ENCODE measurements at places on chromosomes 2 and 18. TPM values are rescaled to one million over a fixed set of nuclear protein-coding genes. Genes with fewer than 3 reads are reported as not detected.

- H3K27ac ChIP-seq = no peak overlapping the region
- no peaks in the 10 kb centered on the region for H3K27me3 ChIP-seq
- H3K4me3 ChIP-seq = no peak overlapping the region
These were observed 60.4 kb upstream of the SEC11C start for GRCh38 chr18:59079264-59079663.

- no peak overlapping the region for H3K4me3 ChIP-seq
- H3K4me1 ChIP-seq = 0 out of 2 replicates have a peak, but pooled peaks cover 3% of the 10 kb centered on the region
- DNase-seq = no peak
- no peaks in the 10 kb centered on the region for H3K27me3 ChIP-seq
These were observed 132.9 kb downstream of the GAREM1 start for GRCh38 chr18:32337821-32338220.

DNA sequence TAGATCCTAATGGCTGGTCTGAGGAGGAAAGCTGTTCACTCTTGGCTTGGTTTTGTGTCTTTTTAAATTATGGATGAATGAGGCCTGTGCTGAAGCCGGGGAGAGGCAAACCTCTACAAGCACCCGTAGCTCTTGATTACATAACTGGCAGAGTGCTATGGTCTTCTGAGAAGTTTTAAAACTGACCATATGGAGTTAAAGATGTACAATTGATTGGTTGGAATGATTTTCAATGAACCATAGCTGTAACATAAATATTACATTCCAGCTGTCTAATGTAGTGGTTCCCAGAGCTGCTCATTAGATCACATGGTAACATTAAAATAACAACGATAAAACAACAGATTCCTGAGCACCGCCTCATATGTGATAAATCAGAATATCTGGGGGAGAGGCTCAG, 71.1 kb upstream of the MAP4K3 start:
- no peak overlapping the region for H3K27ac ChIP-seq
- H3K27me3 ChIP-seq = no peaks in the 10 kb centered on the region
- H3K4me1 ChIP-seq = peaks cover 22% of the 10 kb centered on the region
- no peak overlapping the region for H3K4me3 ChIP-seq

- H3K36me3 ChIP-seq = no peaks in the 10 kb centered on the region
- no peak overlapping the region for H3K27ac ChIP-seq
- H3K4me3 ChIP-seq = no peak overlapping the region
- no peaks in the 10 kb centered on the region for H3K4me1 ChIP-seq
- no peak for DNase-seq
These were observed 43.1 kb downstream of the TNS1 start for GRCh38 chr2:217959723-217960122.

DNA sequence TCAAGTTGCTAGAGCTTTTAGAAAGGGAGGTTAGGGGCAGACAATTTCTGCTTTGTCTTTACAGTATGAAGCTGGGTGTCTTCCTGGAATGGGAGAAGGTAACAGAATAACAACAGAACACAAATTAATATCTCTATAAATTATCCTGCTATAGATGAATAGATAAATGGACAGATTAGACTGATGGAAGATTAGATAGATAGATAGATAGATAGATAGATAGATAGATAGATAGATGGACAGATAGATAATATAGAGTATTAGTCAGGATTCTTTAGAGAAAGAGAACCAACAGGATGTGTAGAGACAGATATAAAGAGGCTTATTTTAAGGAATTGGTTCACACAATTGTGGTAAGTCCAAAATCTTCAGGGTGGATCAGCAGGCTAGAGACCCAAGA, 302.2 kb downstream of the BCL11A start:
- no peak for DNase-seq
- H3K4me3 ChIP-seq = no peak overlapping the region
- no peak overlapping the region for H3K27ac ChIP-seq
- no peaks in the 10 kb centered on the region for H3K27me3 ChIP-seq

DNA sequence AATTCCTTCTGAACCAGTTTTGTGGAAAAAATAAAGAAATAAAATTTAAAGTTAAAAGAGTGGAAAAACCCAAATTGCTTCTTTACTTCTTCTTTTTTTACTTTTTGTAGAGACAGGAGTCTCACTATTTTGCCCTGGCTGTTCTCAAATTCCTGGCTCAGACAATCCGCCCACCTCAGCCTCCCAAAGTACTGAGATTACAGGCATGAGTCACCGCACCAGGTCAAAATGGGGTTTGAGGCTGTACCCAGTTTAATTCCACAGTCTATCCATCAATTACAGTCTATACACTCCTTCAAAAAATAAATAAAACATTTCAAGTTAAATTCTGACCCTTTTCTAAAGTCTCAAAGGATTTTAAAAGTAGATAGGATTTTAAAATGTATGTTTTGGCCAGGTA, 120.3 kb downstream of the FAM161A start:
- H3K27ac ChIP-seq = no peak overlapping the region
- no peaks in the 10 kb centered on the region for H3K36me3 ChIP-seq
- no peak overlapping the region for H3K4me3 ChIP-seq
- no peak for DNase-seq

GRCh38 chr2:217650716-217651360, 352.0 kb downstream of the TNS1 start:
- no peak overlapping the region for H3K4me3 ChIP-seq
- peaks cover 8% of the 10 kb centered on the region for H3K4me1 ChIP-seq
- no peaks in the 10 kb centered on the region for H3K27me3 ChIP-seq
- no peaks in the 10 kb centered on the region for H3K36me3 ChIP-seq
- H3K27ac ChIP-seq = no peak overlapping the region
- DNase-seq = peak; percentile 93

- no peak overlapping the region for H3K4me3 ChIP-seq
- no peaks in the 10 kb centered on the region for H3K36me3 ChIP-seq
- no peak for DNase-seq
- H3K27ac ChIP-seq = no peak overlapping the region
- H3K4me1 ChIP-seq = no peaks in the 10 kb centered on the region
These were observed 428.8 kb downstream of the LRATD1 start for GRCh38 chr2:15061268-15061667.

Gene MTIF2
- 38.9 TPM for total RNA-seq

Gene KCNJ3
- total RNA-seq = 0.28 TPM

Gene MEIS1
- 0.28 TPM for total RNA-seq

Gene CRYBA2
- not detected for total RNA-seq

Gene SLC16A14
- total RNA-seq = 4.0 TPM

Gene IL37
- not detected for total RNA-seq

Gene SP100
- not detected for total RNA-seq
